ENCODE measurements at places on chromosomes 3 and 15.

DNA sequence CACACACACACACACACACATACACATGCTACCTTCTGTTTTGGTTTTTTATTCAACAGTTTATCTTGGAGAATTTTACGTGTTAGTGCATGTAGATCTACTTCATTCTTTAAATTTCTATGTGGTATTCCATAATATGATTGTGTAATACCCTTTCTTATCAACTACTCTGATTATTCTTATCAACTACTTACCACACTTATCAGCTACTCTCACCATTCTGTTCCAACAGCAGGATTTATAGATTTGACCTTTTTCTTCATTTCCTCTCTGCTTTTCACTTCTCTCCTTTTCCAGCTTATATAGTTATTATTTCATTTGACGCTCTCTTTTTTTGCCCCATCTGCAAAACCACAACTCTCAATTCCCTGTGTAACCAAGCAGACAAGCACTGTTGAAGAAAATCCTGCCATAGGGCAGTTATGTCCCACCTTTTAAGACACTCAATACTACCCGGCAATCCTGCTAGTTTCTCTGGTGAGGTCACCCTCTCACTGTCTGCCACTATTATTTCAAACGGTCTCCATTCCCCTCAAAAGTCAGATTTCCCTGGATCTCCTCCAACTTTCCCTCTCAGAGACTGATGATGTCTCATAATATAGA, 56.9 kb upstream of the SATB1 start:
- DNase-seq = no peak

DNA sequence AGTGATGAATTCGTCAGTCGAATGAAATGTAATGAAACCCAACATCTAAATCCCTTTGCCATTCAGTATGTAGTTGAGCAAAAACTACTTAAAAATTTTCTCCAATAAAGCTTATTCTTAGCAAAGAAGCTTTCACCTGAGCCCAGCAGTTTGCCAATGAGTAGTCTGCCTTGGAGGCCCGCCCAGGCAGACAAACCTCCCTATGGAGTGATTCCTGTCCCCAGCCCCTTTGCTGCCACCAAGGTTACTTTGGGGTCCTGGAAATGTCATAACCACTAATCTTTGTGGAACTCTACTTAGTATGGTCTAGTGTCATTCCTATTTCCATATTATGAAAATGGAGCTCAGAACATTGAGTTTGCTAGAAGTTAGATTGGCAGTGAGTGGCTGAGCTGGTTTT, 12.1 kb downstream of the UBAP1L start:
- DNase-seq = no peak

- no peak for DNase-seq
Measured at GRCh38 chr3:4570840-4571621, 77.9 kb downstream of the ITPR1 start.

- peak; percentile 72 for DNase-seq
Measured at GRCh38 chr3:69012800-69013252, 658 bp downstream of the EOGT start.

DNA sequence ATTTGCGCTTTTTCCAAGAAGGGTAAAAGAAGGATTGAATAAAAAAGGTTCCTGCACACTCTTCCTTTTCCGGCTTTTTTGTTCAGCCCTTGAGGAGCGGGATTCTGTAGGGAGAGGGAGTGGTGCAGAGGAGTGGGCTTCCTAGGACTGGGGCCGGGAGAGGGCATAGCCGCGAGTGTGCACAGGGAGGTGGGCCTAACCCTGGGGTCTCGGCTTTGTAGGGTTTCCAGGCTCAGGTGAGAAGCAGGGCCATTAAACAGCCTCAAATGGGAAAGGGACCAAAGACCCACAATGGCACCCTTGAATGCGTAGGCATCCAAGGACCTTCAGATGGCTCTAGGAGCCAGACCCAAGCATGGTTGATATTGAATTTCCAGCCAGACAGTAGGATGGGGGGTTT, 35.4 kb upstream of the RAB6B start:
- no peak for DNase-seq

GRCh38 chr3:148930752-148931151, 60.6 kb upstream of the GYG1 start:
- DNase-seq = peak; percentile 25

- no peak for DNase-seq
Measured at GRCh38 chr15:26758079-26758478, 14.8 kb downstream of the GABRB3 start.

All from hepatic stellate cell (primary cell).